ENCODE measurements at places on chromosomes 6 and 20. TPM values are rescaled to one million over a fixed set of nuclear protein-coding genes. Genes with fewer than 3 reads are reported as not detected.

Gene DEFB124
- not detected for total RNA-seq

Gene DNMT3B
- total RNA-seq, result 2.5 TPM

Gene RAMACL
- 2.7 TPM for total RNA-seq

Gene RTEL1
- total RNA-seq, result 13.3 TPM

Gene ACSS1
- total RNA-seq, result 19.7 TPM

Gene SNTA1
- 8.7 TPM for total RNA-seq

Gene IRF4
- 6.2 TPM for total RNA-seq
